Mammary epithelial cell (primary cell): ENCODE measurements at places on chromosomes 12 and 14. TPM values are rescaled to one million over a fixed set of nuclear protein-coding genes. Genes with fewer than 3 reads are reported as not detected.

DNA sequence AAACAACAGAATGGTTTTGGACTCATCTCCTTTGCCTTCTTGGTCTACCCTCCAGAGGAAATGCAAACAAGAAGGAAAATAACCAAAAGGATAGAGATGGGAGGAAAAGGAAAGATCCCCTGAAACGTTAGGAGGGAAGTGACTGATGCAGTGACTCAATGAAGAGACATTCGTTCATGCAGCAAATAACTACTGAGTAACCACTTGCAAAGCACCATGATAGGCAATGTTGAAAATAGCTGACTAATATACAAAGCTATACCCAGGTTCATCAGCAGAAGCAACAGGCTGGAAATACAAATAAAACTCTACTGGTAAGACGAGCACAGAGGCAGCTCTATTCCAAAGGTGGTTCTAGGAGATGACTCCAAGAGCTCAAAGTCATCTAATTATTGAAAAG lies 41.8 kb downstream of the R3HDM2 start:
- DNase-seq, result peak; percentile 83

- no peak for DNase-seq
Observed at GRCh38 chr12:52199294-52199919, 7.6 kb upstream of the KRT80 start.

DNA sequence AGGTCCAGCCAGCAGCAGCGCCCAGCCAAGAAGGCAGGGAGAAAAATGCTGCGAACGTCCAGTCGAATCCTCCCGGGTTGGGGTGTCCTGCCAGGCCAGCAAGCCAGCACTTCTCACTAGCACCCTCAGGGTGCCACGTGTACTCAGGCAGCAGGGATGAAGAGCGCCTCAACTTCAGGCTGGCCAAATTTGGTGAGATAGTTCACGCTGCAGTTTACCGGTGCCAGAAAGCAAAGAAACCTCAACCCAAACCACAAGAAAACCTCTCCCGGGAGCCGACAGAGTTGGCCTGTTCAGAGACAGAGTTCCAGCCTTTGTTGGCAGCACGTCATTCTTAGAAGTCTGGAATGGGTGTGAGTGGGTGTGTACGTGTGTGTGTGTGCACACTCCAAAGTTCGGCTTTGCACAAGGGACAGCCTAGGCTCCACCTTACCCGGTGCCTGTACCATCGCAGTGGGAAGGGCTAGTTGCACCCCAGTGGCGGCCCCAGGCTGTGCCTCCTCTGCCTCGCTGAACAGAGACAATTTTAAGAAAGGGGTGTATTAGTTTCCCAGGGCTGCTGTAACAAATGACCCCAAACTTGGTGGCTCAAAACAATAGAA lies 42.1 kb downstream of the ELK3 start:
- peak; percentile 68 for DNase-seq

GRCh38 chr12:110599334-110599733 lies 14.6 kb upstream of the TCTN1 start:
- no peak for DNase-seq

MCRS1 gene
- 43.8 TPM for total RNA-seq

GRCh38 chr12:18421867-18422266 lies 160.5 kb downstream of the PIK3C2G start:
- no peak for DNase-seq

- DNase-seq, result no peak
Observed at GRCh38 chr14:101509730-101510371, 51.4 kb upstream of the DIO3 start.

DNA sequence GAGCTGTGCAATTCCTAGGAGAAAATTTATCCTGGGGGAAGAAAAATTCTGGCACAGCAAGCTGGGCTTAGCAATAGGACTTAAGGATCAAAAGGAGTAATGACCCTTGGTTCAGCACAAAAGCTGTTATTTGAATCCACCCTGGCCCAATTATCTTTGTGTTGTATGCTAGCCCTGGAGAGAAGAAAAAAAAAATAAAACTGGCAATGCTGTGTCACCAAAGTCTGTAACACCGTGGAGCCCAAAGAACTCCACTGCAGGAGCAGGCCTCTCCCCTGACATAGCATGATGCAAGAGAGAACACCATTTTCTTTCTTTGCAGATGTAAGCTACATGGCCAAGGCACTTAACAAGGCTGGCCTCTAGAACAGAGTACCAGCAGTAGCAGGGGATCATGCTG lies 63.0 kb upstream of the ARHGAP5 start:
- no peak for DNase-seq

METTL25 gene
- total RNA-seq, result 2.8 and 5.7 TPM in 2 replicates

AQP6 gene
- 0.14 and 0.19 TPM in 2 replicates for total RNA-seq

DNA sequence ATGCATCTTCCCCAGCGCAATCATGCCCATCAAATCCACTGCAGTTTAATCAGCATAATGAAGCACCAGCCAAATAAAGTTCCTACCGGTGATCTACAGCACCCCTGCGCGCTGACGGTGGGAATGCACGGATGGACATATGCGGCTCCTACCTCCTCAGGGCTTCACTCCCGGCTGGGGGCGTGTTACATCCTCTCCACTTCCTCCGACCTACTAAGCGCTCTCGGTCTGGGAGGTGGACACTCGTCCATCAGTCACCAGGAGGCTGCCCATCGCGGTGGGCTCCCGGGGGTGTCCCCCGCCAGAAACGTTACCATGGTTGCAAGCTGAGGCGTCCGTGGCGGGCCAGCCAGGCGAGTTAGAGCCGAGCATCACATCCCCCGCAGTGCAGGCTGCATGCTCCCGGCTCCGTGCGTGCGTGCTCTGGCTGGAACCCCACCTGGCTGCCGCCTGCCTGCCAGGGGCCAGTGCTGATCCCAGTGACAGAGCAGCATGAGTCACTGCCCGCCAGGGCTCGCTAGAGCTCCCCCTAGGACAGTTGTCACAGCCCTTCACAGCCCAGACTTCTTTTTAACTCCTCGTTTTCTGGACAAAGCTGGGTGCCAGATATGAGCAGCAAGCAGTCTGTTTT lies 73.0 kb downstream of the CIT start:
- peak; percentile 77 for DNase-seq

ERBB3 gene
- total RNA-seq, result 2.7 and 3.6 TPM in 2 replicates

- no peak for DNase-seq
Observed at GRCh38 chr12:9075138-9075535, 40.6 kb downstream of the A2M start.

- DNase-seq, result no peak
Observed at GRCh38 chr12:132063491-132063890, 80.6 kb downstream of the DDX51 start.

PAPOLA gene
- 117 TPM for total RNA-seq

HOXC6 gene
- 1.7 TPM for total RNA-seq

DNA sequence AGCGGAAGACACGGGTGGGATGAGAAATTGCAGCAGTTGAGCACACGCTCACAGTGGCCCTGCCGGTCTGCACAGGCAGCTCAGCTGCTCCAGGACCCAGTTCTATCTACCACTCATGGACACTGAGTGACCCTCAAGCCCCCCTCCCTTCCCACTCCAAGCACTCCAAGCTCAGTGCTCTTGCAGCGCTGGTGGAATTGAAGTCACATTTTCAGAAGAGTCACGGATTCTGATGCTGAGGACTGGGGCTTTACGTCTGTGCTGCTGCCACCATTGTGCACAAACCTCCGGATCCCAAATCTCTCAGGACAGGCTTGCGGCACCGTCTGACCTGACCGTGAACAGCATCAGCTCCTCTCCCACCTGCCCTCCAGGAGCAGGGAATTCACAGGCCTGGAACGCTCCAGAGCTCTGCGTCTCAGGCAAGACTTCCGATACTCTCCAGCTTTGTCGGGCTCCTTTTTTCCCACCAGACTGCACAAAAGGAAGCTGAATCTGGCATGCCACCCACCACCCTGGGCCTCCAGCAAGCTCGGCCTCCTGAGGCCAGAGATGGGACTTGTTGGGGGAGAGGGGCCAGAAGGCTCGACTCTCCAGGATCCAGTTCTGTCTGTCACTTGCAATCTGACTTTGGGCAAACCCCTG lies 213.1 kb upstream of the RTL1 start:
- DNase-seq, result no peak

GRCh38 chr12:110253176-110253575 lies 27.9 kb upstream of the ATP2A2 start:
- DNase-seq, result no peak
